GM12878 (cell line): ENCODE measurements at places on chromosomes 6 and 20. TPM values are rescaled to one million over a fixed set of nuclear protein-coding genes. Genes with fewer than 3 reads are reported as not detected.

DNA sequence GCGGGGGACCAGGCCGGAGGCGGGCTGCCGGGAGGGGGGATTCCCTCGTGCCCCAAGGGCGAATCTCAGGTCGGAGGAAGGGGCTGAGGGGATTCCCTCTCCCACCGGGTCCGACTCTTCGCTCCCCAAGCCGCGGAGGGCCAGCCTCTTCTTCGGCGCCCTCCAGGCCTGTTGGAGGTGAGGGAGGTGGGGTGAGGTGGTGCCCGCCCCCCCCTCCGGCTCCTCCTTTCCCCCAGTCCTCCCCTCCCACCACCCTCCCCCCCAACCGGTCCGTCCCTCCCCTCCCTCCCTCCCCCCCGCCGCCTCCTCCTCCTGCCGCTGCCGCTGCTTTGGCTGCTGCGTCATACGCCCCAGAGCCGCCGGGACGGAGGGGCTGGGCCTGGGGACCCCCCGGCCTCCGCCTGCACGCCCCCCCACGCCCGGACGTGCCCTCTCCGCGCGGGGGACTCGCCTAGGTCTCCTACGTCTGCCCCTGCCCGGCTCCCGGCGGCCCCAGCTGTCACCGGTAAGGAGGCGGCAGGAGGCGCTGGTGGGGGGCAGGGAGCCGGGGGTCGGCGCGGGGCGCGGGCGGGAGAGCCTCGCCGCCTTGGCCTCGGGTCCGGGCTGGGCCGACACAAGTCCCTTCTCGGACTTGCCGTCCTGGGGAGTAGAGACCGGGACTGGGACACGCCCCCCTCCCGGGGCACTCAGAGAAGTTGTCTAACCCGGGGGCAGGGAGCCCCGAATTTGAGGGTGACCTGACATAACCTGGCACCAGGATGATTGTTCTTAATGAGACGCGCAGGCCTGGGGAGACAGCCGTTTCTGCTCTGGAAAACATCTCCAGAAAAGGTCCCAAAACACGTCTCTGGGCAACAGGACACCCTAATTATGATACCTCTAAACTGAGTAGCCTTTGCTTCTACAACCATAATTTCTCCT lies at the start of gene PHF1:
TSS of gene PHF1 (plus strand) at position 304 of the 921 bp plus-strand sequence. CDS start 1,250 bp downstream, outside the sequence.
- DNase-seq: no peak

DNA sequence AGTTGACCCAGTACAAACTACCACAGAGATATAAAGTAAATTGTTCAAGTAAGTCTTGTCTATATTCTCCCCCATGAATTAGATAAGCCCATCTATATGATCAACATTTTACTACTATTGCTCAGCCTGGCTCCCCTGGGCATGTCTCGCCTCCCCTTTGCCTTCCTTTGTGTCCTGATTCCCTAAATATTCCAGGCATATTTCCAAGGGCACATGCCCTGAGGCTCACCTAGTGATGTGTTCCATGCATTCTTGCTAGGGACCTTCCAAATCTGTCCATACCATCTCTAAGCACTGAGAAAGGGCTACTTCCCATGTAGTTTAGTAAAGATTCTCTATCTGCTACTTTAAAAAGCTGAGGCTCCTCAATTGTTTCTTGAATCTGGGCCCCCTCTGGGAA lies 309.5 kb upstream of the PRND start:
- DNase-seq: no peak

DNA sequence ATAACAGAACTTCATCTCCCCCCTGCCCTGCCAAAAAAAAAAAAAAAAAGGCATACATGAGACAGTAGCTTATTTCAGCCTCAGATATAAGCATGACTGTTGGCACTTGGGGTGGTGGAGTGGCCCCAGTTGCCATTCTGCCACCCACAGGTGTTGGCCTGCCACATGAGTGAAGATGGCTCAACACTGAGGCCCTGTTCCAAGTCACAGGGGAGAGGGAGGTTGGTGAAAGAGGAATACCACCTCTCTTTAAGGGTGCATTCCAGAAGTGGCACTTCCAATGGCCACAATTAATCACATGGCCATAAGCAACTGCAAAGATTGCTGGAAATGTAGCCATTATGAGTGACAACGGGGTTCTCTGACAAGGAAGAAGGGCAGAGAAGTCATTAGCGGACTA lies 61.9 kb upstream of the JARID2 start:
- no peak for DNase-seq

GRCh38 chr6:5851261-5851757 lies 155.4 kb downstream of the NRN1 start:
- DNase-seq: no peak

- no peak for DNase-seq
Measured at GRCh38 chr20:58649288-58650180, 1.5 kb upstream of the STX16 start.

DNA sequence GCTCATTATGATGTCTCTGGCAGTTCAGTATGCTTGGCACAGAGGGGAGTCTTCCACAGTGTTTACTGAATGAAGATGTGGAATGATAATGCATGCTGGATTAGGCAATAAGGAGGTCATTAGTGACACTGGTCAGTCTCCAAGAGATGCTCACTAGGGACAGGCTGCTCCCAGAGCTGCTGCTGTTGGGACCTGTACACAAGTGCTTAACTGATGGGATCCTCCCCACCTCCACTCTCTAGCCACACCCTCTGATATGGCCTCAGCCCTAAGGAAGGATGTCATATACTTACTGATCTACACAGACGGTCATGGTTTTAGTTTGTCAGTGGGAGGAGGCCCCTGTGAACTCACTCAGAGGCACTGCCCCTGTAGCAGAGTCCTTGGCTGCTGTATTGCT lies 73.4 kb downstream of the MYB start:
- no peak for DNase-seq

DNA sequence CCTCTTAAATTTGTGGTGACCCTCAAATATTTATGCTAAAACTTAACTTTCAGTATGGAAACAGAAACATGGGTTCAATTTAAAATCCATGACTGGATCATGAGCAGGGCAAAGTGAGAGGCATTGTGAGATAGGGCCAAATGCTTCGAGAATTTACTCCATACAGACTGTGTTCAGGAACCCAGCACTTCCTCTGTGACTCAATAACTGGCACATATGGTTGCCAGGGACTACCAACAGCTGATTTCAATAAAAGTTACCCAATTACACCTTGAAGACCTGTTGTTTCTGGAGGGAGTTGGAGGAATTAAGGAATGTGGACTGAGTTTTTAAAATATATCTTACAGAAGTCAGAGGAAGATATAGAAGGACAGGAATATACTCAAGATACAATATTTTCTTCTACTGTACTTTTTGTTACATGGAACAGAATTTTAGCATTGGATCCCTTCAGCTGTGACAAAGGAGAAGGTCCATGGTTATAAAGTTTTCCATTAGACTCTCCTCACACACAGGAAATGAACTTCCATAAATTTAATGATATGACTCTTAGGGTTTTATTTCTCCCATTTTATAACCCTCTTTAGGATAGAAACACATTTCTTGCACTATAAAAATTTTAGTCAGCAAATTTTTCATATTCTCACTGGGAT lies 258.5 kb downstream of the KHDC1L start:
- no peak for DNase-seq

DNA sequence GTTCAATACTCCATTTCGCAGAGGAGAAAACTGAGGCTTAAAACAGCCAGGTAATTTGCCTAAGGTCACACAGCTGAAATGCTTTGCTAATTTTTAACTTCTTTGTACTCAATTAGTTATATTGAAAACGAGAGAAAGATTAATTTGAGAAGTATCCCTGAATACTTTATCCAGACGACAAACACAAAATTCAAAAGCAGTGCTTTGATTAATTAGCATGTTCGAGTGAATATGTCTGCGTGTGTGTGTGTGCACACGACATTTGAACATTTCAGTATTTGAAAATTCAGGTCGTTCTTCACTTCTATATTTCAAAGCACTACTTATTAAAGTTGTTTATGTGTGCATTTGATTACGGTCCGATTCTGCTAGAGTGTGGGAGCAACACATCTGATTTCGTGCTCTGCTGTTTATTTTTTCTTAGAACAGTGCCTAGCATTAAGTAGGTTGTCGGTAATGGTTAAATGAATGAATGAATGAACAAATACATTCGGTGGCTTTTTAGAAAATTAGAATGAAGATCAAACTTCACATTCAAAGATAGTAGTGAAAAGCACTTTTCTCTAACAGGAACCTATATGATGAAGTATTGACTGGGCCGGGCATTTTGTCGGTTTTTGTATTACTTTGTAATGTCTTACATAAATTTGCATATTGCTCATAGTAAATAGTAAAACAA lies 36.9 kb upstream of the SYNCRIP start:
- no peak for DNase-seq

GRCh38 chr6:117513778-117514365 lies 31.4 kb downstream of the DCBLD1 start:
- no peak for DNase-seq

GRCh38 chr6:33957131-33957891 lies 153.5 kb upstream of the MLN start:
- DNase-seq: no peak

DNA sequence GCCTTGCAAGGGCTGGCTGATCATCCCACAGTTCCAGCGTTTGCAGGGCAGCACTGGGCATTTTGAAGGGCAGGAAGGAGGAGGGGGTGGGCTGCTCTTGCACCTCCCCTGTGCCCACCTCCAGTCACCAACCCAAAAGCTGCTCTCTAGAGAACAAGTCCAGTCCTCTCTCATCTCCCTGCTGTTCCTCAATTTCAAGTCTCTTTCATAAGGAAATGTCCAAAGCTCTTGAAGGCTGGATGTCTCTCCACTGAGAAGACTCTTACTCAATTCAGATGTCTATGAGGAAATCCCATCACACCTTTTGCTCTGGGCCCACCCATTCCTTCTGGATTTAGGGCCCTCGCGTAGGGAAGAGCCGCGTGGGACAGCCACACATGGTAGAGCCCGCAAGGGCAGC lies 31.7 kb downstream of the WRNIP1 start:
- DNase-seq: no peak

Gene TOMM34
- 37.1 and 37.9 TPM in 2 replicates for total RNA-seq

Gene ID4
- not detected in 2 replicates for total RNA-seq

Gene MUC21
- total RNA-seq: not detected in 2 replicates
